ENCODE measurements at places on chromosomes 3 and 15.

- no peak for DNase-seq
These were observed 502.7 kb downstream of the SOX2 start for GRCh38 chr3:182214416-182214815.

GRCh38 chr3:132088291-132088690 lies 53.5 kb upstream of the CPNE4 start:
- no peak for DNase-seq

DNA sequence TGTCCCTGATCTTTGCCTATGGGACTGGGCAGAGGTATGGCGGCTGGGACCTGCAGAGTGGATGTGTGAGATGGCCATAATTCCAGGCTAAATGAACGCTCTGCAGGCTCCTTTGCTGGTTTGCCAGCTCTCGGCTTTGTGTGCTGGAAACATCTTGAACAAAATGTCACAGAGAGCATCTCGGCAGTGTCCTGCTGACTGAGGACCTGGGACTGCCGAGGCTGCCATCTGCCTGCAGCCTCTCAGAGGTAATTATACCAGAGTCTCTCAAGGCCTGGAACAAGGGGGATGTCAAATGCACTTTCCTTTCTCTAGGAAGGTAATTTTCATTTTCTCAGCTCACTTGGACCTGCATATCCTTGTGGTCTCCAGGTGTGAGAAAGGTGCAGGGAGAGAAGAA lies 354.2 kb downstream of the PDCD6IP start:
- no peak for DNase-seq

DNA sequence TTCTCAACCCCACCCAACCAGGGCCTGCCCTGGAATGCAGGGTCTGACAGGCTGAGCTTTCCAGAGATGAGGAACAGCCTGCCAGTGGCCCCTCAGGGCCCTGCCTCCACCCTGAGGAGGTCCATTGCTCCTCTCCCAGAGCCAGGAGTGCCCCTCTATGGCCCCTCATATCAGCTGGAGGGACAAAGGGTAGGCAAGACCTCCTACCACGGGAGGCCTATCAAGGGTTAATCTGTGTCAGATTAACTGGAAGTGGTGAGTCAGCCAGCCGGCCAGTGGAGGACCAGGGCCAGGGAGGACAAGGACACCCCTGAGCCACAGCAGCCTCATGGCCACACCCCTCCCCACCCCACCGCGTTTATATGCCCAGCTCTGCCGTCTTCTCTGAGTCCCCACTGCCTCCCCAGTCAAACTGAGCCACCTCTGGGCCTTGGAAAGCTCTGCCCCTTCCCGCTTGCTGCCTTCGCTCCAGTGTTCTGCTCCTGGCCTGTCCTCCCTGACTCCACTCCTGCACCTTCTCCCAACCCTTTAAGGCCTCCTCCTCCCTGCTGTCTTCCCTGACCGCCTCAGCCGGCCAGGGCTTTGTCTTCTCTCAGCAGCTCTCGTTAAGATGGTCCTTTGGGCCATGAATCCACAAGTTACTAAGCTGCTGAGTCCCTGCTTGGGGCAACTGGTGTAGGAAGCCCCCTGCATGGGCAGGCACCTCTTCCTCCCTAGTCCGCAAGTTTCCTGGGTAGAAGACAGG lies 6.5 kb downstream of the CCDC33 start:
- DNase-seq: no peak

DNA sequence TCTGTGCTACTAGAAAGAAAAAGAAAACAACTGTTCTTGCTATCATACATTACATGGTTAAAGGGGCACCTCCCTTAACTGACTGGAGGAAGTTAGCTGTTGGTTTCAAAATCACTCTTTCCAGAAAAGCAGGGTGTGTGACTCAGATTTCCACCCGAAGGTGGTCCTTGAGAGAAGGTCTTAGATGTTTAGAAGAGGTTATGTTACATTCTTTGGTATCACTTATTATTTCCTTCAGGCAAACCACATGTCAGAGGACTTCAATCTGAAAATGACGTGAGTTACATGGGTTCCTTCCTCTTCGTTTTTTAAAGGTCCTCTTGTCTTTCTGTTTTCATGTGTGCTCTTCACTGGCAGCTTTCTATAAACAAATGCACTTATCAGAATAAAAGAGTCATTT lies 307.9 kb upstream of the CBLB start:
- peak; percentile 89 for DNase-seq

- peak; percentile 9 for DNase-seq
These were observed 155.4 kb downstream of the DIPK2A start for GRCh38 chr3:144127014-144127413.

DNA sequence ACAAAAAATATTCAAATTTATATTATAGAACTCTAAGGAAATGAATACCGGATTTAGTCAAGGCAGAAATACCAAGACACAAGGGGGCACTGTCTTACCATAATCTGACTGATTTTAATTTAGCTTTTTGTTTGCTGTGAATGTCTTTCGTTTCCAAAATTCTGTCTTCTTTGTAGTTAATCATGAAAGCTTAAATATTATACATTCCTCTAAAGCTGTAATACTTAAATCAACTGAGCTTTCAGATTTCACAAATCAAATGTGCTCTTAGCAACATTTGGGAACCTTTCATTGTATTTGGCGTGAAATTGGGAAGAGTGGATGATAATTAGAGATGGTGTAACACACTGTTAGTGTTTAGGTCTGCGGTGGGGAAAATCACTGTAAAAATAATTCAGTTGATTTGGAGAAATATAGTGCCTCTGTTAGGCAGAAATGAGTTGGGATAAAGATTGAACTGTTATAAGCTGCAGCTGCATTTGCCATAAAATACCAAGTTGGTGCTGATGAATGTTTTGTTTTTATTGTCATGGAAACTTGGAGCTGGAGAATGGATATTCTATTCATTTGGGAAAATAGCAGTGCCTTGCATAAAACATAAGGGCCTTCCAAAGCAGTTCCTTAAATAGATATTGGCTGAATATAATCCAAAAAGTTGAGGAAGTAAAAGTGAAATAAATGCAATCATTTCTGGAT lies 228.2 kb downstream of the TCF12 start:
- peak; percentile 85 for DNase-seq

DNA sequence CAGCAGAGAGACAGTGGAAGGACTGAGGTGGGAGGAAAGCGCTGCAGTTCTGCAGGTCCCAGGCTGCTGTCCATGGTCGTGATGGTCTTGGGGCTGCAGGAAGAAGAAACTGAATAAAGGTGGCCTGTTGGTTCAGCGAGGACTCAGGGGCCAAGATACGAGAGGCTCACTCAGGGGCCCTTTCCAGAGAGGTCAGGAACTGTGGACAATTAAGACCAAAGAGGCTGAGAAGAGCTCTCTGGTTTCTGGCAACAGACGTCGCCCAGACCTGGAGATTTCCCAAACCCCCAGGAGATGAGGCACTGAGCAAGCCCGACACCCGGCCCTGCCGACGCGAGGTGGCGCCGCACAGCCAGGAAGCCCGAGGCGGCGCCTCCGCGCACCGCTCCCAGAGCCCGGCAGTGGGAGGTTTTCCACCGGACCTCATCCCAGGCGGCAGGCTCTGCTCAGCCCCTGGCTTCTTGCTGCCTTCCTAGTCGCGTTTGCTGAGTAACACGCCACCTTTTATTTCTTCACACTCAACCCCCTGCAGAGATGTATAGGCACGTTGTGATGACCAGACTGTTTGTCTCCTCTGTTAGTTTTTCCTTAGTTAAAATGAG lies 56.4 kb upstream of the ARRDC4 start:
- DNase-seq: peak; percentile 60

GRCh38 chr15:39501366-39502081 lies 79.4 kb upstream of the THBS1 start:
- DNase-seq: no peak

DNA sequence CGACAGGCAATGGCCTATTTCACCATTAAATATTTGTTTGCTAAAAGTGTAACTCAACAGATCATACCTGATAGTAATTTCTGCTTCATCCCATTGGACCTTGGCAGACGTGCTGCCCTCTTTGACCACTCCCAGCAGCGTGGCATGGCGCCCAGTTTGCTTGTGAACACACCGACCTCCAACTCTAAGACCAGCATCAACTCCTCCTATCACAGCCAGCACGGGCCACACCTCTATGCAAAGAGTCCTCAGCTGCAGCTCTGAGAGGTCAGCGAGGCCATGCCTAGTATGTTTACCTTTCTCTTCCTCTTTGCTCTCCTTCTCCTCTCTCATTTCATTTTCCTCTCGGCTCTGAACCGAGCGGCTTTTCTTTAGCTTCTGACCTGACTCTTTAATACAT lies 80.6 kb downstream of the FBXL22 start:
- DNase-seq: no peak

DNA sequence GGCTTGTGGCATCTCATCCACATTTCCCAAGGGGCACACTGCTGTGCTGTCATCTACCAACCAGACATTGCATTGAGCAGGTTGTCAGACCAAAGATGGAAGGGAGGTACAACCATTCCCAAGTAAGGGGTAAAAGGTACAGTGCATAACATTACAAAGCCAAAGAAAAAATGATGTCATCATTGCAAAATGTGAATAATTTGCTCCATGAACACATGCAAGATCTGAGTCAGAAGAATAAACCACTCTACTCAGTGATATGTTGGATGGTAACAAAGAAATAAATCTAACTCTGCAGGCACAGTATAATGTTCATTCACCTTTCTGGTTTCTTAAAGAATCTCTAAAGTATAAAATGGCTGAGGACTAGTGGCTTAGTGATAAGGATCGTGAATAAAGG lies 202.7 kb downstream of the MAGI1 start:
- DNase-seq: no peak

DNA sequence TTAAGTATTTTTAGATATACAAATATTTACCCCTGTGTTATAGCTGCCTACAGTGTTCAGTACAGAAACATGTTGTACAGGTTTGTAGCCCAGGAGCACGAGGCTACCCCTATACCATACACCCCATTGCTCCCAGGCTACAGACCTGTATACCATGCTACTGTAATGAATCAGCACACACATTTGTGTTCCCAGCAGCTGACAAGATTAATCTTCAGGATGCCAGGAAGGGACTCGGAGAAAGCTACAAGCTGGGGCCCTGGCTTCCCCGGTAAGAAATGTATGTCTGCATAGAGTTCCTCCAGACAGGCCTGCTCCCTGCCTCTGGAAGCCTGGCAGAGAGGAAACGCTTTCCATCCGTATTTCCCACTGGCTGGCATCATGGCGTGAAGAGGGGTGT lies 136.5 kb downstream of the XXYLT1 start:
- no peak for DNase-seq

DNA sequence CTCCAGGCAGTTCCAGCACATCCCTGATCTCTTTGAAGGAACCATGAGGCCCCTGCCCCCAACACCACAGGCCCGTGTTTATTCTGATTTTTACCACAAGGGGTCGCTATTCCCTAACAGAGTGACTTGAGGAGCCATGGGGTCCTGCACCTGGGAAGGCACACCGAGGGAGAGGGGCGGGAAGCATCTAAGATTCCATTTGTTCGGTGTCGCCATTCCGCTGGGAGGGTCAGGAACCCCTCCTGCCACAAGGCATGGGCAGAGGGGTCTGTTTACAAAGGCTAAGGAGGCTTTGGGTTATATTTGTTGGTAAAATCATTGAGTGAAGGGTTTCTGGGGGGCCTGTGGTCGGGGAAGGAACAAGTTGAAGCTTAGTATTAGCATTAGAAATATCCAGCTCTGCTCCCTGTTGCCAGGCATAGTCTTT lies 77.1 kb downstream of the WDR76 start:
- peak; percentile 61 for DNase-seq

DNA sequence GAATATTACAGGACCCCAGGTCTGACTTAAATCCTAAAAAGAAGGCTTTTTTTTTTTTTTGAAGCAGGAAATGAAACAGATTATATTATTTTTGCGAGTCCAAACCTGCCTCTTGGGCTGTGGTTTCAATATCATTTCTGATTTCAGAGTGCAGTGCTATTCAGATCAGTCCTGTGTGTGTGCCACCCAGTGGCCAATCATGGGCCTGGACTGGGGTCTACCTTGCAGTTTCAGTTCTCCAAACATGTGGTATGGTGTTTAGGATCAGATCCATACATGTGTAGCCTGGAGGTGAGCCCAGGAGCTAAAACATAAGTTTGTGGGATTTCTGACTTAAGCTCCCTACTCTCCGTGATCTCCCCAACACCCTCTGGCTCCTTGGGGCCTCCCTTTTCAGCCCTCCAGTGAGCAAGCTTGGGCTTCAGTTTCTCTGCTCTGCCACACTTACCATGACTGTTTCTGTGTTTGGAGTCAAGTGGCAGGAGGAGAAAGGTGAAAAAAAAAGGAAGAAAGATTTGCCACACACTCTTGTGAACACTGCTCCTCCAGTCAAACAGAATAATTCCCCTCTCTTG lies 12.1 kb upstream of the THSD4 start:
- DNase-seq: no peak

DNA sequence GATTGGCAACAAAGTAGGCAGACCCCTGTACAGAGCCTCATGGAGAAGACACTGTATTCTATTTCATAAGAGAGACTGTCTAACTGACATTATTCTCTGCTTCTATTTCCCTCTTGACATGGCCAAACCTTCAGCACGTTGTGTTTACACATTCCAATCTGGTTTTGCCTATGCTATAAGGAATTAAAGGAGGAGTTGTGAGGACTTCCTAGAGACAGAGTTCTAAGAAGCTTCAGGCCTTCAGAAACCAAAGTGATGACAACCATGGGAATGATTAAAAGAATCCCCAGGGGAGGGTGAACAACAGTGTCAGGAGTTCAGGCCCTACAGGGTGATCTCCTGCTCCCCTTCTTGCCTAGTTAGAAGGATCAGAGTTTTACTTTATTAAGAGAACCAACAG lies 44.9 kb upstream of the CAPN7 start:
- no peak for DNase-seq

DNA sequence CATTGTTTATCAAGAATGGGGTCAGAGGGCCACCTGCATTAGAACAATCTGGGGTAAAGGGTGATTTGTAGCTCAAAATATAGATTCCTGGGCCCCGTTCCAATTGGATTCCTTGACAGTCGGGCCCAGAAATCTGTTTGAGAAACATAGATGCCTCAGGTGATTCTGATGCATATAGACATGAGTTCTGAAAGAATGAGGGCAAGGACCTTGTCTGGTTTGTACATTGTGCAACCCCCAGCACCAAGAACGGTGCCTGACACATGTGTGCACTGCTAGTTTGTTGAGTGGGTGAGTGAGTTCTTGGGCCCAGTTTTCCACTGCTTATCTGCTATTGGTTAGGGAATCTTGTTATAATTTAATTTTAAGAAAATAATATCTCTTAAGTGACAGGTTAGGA lies 16.6 kb downstream of the CRYBG3 start:
- DNase-seq: no peak

DNA sequence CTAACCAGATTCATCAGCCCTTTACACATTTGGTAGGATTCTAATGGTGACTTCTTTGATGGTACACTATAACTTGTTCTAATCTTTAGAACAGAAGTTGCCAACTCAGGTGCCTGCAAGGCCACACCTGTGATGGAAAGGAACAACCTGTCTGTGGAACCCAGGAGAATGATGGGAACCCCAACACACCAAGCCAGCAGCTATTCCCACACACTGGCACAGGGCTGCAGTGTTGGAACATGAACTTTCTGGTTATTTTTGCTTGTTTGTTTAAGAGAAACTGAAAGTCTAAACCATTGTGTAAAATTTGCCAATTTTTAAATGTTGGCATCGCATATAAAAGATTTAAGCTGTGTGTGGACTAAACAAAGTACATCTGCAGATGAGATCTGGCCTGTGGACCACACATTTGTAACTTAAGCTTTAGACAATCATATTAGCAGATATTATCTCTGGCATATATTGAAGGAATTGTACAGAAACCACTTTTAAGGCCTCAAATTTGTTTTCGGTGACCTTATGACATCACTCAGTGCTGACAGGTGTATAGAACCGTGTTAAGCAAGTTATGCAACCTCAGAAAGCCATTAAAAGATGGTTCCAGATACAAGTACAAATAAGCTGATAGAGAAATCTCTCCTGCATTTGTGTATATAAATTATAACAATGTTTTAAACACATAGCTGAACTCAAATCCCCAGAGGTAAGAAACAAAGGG lies 242.9 kb downstream of the SLC9A9 start:
- no peak for DNase-seq

Data from common myeloid progenitor, CD34-positive (primary cell).